B cell (primary cell): ENCODE measurements at places on chromosomes 6 and 20.
A peak's percentile ranks its signal among the peaks of the same experiment; 100 is the strongest.

- DNase-seq: peak; percentile 28
Observed at GRCh38 chr6:118746145-118746824, 94.9 kb upstream of the CEP85L start.

GRCh38 chr20:61430228-61430624 is 178.2 kb downstream of the CDH4 start:
- no peak for DNase-seq

- DNase-seq: no peak
Observed at GRCh38 chr6:94955156-94955555, 622.2 kb upstream of the MANEA start.

- DNase-seq: peak; percentile 32
Observed at GRCh38 chr6:44234101-44235025, 11.0 kb downstream of the SLC29A1 start.

DNA sequence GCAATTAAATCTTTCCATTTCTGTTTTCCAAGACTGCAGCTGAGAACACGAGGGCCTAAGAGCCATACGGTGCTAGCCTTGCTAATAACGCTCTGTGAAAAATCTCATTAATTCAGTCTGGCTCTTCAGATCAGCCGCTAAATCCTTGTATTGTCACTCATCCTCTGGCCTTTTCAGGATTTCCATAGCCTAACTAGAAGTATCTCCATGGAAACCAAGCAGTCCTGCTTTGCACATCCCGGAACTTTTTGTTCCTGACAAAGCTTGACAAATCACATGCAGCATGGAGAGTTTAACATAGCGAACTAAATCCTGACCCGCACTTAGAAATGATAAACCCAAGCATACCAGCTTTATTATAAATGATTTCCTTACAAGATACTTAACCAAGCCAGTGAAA is 383.7 kb downstream of the CD83 start:
- no peak for DNase-seq

- no peak for DNase-seq
Observed at GRCh38 chr6:163965426-163966348, 551.2 kb downstream of the QKI start.

GRCh38 chr6:77633471-77633870 is 19.4 kb upstream of the MEI4 start:
- no peak for DNase-seq

DNA sequence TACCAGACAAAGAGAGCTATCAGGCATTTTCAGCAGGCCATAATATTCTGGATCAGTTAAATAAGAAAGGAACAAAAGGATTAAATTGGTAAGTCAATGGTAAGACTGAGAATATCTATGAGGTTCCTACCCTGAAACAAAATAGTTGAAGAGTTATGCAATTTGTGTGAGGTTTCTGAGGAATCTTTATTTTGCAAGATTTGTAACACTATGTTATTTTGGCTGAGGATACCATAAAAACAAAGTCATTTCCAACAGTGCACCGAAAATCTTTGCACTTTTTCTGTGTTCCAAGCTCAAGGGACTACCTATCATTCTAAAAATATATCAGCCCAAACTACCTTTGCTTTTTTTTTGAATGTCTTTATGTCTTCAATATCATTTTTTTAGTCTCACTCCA is 383.3 kb upstream of the CITED2 start:
- DNase-seq: no peak

DNA sequence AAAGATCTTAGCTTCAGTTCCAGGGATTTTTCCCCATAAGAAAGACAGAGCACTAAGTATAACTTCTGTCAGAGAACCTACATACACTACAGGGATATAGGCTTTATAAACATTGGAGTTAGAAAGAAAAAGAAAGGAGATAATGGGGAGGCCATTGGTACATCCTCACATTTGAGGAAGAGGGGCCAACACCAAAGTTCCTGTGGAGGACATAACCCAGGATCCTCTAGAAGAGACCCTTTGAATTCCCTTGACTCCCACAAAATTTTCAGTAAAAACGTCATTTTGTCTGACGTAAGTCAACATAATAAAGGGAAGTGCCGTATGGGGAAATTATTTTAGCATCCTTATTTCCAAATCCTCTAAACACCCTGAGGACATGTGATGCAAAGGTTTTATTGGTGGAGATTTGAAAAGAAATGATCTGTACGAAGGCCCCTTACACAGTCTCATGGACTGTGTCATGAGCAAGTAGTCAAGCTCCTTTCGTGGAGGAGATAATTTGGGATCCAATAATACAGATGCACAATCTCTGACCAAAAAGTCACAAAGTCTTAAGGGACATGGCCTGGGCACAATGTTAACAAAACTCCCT is 33.2 kb downstream of the HLA-DRA start:
- DNase-seq: peak; percentile 69

GRCh38 chr6:150150821-150151646 is 8.2 kb downstream of the PPP1R14C start:
- no peak for DNase-seq

GRCh38 chr6:26318459-26319404 is 46.3 kb upstream of the BTN3A2 start:
- DNase-seq: no peak

GRCh38 chr20:15992564-15992963 is 580.7 kb downstream of the KIF16B start:
- DNase-seq: no peak

- DNase-seq: no peak
Observed at GRCh38 chr6:84282550-84282949, 55.1 kb upstream of the CEP162 start.

- DNase-seq: no peak
Observed at GRCh38 chr6:123520217-123520616, 116.5 kb downstream of the TRDN start.

- no peak for DNase-seq
Observed at GRCh38 chr20:2289475-2289874, 6.3 kb upstream of the TGM3 start.

DNA sequence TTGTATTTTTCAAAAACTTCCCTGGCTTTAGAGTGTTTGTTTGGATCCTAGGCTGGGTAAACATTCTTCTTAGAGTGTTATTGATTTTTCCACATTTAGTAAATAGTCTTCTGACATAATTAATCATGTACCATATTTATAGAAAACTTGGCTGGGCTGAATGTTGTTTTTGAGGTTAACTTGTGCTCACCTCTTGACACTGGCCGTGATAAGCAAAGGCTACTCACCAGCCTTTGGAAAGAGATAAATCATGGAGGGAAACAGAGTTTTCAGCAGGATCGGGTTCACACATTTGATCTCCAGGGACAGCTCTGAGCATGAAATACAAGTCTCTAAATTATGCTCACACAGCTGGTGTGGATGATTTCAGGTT is 6.2 kb upstream of the CD93 start:
- DNase-seq: no peak

DNA sequence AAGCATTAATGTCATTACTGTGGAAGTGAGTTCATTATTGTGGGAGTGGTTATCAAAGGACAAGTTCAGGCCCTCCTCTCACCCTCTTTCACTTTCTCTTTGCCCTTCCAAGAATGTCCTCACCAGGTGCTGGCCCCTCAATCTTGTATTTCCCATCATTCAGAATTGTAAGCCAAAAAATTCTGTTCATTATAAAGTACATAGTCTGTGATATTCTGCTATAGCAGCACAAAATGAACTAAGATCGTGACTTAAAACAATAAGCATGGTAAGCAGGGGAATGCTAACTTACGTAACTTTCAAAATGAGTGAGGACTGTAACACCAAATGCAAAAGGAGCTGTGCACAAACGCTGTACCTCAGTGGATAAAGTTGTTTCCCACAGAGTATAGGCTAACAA is 515.7 kb upstream of the BTBD3 start:
- DNase-seq: no peak

GRCh38 chr20:35040646-35041045 is 52.0 kb downstream of the TRPC4AP start:
- no peak for DNase-seq

GRCh38 chr6:33787346-33787953 is 1.5 kb downstream of the LEMD2 start:
- no peak for DNase-seq

DNA sequence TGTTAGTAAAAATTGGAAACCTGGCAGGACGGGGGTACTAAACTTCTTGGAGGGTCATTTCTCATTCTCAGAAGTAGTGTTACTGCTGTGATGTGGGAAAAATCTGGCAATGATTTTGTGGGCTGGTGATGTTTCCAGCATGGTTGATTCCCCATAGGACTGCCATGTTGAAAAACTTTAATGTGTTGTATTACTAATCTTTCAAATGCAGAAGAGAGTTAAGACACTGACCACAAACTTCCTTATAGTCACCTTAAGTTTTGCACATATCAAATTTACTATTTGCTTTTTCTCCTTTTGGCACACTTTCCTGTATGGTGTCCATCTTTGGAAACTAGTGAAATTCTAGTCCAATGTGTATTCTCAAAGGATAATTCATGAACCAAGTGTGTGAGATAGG is 236.2 kb upstream of the TAB2 start:
- no peak for DNase-seq

- DNase-seq: no peak
Observed at GRCh38 chr6:164628302-164628931, 681.0 kb downstream of the C6orf118 start.

GRCh38 chr6:14456941-14457340 is 339.4 kb downstream of the CD83 start:
- no peak for DNase-seq

DNA sequence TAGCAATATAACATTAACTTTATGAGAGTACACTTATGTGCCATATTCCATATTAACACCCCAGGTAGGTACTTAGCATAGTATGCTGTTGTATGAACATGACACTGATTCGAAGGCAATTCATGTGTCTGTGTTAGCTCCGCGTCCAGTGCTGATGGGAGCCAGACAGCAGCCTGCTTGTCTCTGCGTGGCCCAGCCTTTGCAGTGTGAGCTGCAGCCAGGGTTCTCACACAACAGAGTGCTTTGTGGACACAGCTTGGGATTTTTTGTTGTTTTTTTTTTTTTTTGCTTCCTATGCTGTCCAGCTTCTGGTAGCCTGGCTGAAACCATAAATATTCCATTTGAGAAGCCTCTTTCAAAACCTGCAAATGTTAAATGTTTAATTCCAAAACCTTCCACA is 350.9 kb downstream of the SMOC2 start:
- no peak for DNase-seq

- DNase-seq: no peak
Observed at GRCh38 chr6:167817729-167818128, 9.0 kb upstream of the AFDN start.
